Stimulated activated CD4-positive, alpha-beta T cell treated with anti-CD3 and anti-CD28 coated beads, Interleukin-2, amount 100 ng/mL, for 4 hours (primary cell): ENCODE measurements at places on chromosomes 7 and 10.
A peak's percentile ranks its signal among the peaks of the same experiment; 100 is the strongest.

DNA sequence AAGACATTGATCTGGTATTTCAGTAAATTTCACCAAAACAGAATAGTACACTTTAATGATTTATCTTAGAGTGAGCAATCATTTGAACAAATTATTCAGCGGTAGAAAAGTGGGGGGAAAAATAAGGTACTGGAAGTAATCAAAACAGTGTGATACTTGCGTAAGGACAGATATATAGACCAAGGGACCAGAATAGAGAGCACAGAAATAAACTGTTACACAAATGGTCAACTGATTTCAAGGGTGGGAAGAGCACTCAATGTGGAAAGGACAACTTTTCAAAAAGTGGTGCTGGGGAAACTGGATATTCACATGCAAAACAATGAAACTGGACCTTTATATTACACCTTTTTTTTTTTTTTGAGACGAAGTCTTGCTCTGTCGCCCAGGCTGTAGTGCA is 119.9 kb downstream of the NRBF2 start:
- no peak for DNase-seq

- DNase-seq, result no peak
Observed at GRCh38 chr10:20634839-20635238, 262.3 kb downstream of the NEBL start.

DNA sequence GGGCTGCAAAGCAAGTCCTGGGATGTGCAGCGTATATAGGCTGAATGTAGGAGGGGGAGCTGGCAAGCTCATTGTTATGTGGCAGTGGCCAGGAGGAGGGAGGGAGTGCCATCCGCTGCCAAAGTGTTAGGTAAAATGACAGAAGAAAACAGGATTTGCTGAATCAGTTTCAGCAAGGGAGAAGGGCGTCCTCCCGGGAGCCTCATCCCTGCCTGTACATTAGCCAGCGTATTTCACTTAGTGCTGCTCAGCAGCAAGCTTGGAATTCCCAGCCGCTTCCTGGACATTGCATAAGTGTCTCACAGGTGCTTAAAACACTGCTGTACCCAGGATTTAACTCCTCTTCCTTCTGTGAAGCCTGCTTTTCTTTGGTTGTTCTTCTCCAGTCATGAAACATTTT is 2.5 kb downstream of the NIPSNAP2 start:
- DNase-seq, result no peak

DNA sequence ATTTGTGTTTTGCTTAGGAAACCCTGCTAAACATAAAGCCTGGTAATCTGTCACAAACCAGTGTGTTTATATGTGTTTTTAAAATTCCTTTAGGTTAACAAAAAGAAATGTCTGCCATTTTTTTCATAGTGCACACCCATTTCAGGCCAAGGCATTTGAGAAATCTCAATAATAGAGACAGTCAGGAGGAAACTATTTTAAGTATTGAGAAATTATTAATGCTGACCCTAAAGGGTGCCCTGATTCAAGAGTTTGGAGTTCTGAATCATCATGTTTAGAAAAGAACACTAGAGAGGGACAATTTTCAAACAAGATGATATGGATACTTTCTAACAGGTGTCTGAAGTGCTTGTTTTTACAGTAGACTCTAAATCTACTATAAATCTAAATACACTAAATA is 28.7 kb downstream of the MALRD1 start:
- DNase-seq, result no peak

DNA sequence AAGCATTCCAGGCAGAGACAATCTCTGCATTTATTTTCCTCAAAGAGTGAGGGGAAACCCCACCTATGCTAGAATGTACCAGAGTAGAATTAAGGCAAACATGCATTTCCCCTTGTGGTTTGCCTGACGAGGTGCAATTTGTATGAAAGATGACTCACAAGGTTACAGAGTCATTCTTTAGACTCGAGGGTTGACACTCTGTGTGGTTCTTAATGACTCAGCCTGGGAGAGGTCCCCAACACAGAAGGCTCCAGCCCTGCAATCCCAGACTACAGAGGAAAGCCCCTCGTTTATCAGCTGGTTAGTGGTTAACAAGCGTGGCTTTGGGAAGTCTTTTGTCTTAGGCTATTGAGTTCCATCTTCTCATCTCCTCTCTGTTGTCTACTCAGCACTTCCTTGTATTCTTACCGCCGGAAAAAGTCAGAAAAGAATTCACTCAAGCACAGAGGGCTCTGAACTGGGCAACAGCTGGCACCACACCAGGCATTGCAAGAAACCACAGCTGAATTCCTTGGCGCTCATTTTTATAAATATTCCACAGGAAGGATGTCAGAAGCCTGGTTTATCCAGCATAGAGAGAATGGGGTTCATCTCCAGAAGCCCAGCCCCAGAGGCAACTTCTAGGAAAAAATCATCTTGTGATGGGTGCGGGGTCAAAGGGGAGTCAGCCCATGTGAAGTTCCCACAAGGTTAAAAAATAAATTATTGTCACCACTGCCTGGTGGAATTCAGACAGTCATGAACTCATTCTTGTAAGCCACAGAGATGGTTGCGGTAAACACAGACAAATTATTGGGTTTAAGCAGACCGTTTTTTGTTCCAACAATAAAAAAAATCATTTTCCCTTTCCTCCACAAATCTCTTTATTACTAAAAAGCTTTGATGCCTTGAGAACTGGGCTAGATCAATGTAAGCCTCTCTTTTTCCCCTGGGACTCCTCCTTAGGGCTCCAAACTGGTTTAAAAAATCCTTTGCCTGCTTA is 24.5 kb upstream of the SVIL start:
- peak; percentile 60 for DNase-seq

DNA sequence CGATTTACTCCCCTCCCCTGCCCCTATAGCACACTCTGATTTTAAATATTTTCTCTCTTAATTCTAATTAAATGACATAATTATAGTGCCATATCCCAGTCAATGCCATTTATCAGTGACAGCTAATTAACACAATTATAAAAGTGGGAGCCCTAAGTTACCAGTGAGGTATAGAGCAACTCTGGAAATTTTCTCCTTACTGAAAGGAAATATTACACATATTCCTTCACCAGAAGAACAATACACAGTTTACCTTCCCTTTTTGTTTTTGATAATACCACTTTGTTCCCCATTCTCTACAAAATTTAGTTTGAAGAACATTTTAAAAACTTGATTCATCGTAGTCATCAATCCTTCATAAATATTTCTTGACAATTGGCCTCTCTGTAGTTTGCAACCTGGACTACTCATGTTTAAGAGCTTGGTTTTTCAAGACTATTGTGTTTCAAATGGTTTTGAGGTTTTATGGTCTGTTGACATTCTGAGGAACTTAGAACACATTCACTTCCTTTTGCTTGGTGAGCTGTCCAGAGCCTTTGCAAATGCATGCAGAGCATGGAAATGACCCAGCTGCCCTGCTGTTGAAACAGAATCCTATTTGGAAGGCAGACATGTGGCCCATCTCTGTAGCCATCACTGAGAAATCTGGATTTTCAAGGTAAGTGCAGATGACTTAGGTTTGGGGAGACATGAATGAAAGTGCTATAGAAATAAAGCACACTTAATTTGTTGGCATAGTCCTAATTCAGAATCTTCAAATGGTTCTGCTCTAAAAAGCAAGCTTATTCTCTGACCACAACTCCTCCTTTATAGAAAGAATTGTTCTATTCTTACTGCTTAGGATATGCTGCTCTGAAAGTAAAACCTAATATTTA is at the start of gene GPR141:
Gene GPR141, plus strand, starts transcription at position 521 of the 875 bp plus-strand sequence. CDS start 56,628 bp downstream, outside the sequence.
- DNase-seq, result no peak
